ENCODE measurements at places on chromosomes 11 and 22. TPM values are rescaled to one million over a fixed set of nuclear protein-coding genes. Genes with fewer than 3 reads are reported as not detected.

DNA sequence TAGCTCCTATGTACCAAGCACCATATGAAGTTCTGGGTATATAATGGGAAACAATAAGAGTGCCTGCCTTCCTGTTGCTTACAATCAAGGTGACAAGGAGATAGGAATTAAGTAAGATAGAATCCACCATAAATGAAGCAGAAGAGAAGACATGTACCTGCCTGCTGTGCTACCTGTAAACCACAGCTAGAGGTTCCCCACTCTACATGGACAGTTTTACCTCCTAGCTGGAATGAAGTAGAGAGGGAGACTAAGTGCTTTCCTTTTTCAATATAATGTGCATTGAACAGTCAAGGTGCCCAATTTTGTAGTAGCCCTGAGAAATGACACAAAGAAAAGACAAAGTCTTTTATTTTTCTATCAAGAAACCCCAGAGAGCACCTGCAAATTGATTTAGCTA lies 984.6 kb downstream of the DLG2 start:
- DNase-seq = no peak

DNA sequence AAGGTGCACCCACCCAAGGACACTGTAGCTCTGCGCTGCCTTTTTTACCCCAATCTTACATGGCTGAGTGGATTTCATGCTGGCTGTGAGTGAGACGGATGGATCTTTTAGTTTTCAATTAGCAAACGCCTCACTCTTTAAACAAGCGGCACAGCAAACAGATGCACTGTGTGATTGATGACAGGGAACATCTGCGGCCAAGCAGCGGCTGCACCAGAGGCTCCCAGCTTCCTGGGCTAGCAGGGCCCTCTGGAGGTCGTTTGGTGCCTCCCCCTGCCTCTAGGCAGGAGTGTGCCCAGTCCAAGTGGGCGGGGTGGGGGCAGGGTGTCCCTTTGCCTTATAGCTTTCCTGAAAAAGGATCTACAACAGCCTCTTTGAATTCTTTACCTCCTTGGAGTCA lies 2.1 kb upstream of the DRD2 start:
- no peak for DNase-seq

DNA sequence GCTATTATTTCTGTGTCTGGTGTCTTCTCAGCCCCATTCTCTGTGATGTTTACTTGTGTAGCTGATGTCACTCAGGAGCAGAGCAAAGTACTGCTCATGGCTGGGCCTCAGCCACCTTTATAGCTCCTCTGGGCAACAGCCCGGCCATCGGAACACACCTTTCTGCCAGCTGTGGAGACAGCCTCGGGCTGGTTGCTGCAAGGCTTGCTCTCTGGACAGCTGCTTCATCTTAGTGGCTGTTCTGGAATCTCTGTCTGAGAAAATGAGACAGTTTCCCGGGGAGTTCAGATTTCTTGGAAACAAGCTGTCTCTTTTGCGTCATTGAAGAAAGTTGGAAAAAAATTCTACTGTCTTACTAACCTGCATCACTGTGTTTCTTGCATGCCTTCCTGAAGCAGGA lies 20.0 kb downstream of the THY1 start:
- no peak for DNase-seq

DNA sequence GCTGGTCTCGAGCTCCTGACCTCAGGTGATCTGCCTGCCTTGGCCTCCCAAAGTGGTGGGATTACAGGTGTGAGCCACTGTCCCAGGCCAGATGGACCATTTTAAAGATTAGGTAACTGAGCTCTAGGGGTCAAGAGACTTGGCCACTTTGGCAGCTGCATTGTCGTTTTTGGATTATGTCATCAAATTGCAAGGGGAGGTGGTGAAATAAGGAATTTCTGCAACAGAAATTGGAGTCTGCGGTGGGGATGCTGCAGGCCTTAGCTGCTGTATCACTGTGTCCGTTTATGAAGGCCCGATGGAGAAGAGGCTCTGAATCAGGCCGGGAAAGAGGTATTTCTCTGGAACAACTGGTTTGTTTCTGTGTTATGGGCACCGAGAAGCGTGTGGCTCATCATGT lies 34.6 kb downstream of the PTPRJ start:
- DNase-seq = no peak

- no peak for DNase-seq
Measured at GRCh38 chr11:128835741-128836430, 31.2 kb downstream of the KCNJ1 start.

DNA sequence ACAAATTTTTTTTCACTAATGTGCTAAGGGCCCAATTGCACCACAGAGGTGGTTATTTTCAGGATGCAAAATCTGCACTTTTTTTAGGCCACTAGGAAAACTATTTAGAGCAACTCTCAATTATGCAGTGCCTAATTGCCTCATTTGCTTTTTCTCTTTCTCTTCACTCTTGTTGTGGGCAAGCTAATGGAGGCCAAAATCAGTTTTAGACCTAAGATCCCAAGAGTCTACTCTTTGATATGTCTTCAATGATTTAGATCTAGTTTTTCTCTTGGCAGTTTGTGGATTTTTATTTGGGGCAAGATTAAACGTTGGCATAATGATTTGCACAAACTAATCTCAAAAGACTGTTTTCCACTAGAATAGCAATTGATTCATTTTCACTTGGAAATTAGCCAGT lies 1996.9 kb downstream of the LRRC4C start:
- no peak for DNase-seq

- no peak for DNase-seq
Measured at GRCh38 chr11:84292006-84292405, 1005.8 kb upstream of the CCDC90B start.

The MS4A7 gene
- 9.8 TPM for total RNA-seq

The APOBEC3F gene
- total RNA-seq = 6.6 TPM

The TMA7B gene
- not detected for total RNA-seq

The CTSF gene
- total RNA-seq = 20.4 TPM

The LMO2 gene
- total RNA-seq = 5.8 TPM

The KCNJ11 gene
- total RNA-seq = 2.1 TPM

Data from left colon (tissue), 2 donors.